ENCODE measurements at places on chromosomes 2 and 18.
A peak's percentile ranks its signal among the peaks of the same experiment; 100 is the strongest.

- no peak for DNase-seq
Measured at GRCh38 chr2:238439917-238440316, 13.2 kb downstream of the ASB1 start.

GRCh38 chr2:135963841-135964240 is 21.6 kb downstream of the DARS1 start:
- DNase-seq: no peak

- DNase-seq: peak; percentile 1
Measured at GRCh38 chr2:188765522-188766470, 208.4 kb upstream of the COL3A1 start.

GRCh38 chr2:119408221-119408619 is 23.4 kb upstream of the TMEM37 start:
- no peak for DNase-seq

GRCh38 chr2:65487404-65487803 is 55.0 kb upstream of the SPRED2 start:
- no peak for DNase-seq

DNA sequence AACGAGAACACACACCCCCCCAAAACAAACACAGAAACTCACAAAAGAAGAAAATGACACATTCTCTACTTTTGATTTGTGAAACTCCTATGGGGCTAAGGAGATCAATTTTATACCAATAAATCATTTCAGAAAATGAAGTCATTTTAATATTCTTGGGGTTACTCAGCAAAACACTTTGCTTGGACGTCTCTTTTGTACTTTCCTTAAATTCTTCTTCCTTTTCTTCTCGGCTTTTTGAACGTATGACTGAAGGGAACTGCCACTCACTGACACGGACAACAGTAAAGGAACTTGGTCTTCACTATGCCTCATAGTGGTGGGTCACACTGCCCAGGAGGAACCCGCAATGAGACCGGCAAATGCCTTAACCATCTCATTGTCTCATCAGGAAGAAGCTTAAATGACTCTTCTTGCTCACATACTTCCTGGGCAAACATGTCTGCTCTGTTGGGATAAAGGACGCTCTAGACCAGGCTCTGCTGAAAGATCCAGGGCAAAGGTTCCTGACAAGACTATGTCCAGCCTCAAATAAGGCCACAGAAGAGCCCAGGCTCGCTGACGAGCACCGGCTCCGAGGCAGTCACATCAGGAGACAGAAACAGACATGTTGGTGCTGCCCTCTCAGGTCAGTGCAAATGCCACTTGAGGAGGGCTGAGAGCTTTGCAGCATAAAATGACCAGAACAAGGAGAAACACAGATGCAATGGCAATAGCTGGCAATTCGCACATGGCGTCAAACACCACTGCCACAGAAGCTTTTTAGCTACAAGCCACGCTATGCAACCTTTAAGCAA is 205.5 kb downstream of the TGIF1 start:
- DNase-seq: no peak
